ENCODE measurements at places on chromosomes 6 and 20.

GRCh38 chr6:126252154-126252553, 87.8 kb upstream of the CENPW start:
- DNase-seq, result no peak

DNA sequence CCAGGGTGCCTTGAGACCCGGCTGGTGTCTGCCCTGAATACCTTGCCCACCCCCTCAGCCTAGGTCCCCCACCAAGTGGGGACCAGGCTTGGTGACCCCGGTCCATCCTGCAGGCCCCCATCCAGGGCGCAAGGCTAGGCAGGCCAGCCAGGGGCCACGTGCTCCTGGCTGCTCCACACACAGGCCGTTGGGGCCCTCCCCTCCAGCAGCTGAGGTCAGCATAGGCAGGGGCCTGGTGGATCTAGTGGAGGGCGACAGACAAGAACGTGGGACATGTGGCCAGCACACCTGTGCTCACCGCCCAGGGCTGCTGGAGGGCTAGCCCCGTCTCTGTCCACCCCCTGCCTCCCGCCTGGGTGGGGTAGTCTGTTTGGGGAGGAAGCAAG, 7.5 kb upstream of the HRH3 start:
- DNase-seq, result no peak

DNA sequence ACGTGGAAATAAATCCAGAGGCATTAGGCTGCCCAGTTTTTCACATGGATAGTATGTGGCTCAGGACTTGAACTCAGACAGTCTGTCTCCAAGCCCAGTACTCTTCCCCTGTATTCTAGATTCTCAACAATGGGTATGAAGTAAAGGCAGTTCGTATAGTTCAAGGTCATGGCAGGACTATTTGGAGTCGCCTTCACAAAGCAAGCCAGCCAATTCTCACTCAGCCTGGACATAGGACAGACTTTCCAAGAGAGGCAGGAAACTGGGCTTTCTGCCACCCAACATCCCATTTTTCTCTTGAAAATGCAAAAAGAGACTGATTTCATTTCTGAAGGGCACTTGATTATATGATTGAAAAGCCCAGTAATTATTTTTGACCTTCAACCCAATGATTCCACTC, 111.0 kb downstream of the EDN1 start:
- DNase-seq, result no peak

- no peak for DNase-seq
Measured at GRCh38 chr20:62765432-62766070, 30.7 kb upstream of the MRGBP start.

DNA sequence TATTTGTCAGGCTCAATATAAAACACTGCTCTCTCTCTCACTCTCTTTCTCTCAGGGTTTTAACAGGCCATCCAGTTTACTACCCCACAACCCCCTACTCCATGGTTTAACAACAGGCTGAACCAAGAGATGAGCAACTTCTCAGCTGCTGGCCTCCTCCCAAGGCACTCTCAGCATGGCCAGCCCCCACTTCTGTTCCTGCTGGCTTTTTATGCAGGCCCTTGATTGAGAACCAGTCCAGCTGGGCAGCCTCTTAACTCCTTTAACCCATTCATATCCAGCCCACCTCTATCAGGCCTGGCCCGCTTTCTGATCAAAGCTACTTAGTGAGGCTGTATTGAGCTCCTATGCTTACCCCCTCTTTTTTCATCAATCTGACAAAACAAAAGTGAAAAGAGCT, 346.8 kb upstream of the POU3F2 start:
- no peak for DNase-seq
